ENCODE measurements at places on chromosomes 11 and 22.

DNA sequence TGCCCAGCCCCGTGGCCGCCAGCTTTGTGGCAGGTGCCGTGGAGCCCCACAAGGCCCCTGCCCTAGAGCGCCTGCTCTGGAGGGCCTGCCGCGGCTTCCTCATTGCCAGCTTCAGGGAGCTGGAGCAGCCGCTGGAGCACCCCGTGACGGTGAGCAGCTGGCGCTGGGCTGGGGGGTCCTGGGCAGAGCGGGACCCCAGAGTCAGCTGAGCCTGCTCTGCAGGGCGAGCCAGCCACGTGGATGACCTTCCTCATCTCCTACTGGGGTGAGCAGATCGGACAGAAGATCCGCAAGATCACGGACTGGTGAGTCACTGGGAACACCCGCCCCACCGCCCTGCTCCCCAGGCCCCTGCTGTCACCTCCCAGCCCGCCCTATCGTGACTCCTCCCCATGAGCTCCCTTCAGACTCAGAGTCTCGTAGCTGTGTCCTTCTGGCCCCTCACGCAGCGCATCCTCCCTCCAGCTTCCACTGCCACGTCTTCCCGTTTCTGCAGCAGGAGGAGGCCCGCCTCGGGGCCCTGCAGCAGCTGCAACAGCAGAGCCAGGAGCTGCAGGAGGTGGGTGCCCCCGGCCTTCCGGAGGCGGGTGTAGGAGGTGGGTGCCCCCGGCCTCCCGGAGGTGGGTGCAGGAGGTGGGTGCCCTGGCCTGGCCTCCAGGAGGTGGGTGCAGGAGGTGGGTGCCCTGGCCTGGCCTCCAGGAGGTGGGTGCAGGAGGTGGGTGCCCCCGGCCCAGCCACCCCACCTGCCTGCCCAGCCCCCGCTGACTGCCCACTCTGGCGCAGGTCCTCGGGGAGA lies 4.7 kb downstream of the TCIRG1 start:
- no peak for DNase-seq

- no peak for DNase-seq
Observed at GRCh38 chr11:46235777-46236688, 41.4 kb upstream of the CREB3L1 start.

- no peak for DNase-seq
Observed at GRCh38 chr11:130426837-130427341, 1.5 kb downstream of the ADAMTS8 start.

- no peak for DNase-seq
Observed at GRCh38 chr11:11108026-11108425, 245.0 kb downstream of the CSNK2A3 start.

DNA sequence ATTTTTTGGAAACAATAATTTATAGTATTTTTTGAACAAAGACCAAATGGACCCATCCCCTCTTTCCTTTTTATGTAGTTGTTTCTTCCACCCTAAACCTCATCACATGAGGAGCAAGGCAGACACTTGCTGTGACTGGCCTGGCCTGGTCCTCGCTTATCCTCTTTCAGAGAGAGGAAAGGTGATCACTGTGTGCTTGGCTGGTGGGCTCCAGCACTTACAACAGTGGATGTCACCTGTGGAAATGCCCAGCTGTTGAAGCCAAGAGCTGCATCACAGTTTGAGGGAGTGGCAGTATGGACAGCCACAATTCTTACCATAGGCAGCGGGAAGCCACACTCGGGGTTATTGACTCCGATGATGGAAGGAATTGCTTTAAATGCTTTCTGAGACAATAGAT lies 185.7 kb downstream of the BCR start:
- DNase-seq: no peak

DNA sequence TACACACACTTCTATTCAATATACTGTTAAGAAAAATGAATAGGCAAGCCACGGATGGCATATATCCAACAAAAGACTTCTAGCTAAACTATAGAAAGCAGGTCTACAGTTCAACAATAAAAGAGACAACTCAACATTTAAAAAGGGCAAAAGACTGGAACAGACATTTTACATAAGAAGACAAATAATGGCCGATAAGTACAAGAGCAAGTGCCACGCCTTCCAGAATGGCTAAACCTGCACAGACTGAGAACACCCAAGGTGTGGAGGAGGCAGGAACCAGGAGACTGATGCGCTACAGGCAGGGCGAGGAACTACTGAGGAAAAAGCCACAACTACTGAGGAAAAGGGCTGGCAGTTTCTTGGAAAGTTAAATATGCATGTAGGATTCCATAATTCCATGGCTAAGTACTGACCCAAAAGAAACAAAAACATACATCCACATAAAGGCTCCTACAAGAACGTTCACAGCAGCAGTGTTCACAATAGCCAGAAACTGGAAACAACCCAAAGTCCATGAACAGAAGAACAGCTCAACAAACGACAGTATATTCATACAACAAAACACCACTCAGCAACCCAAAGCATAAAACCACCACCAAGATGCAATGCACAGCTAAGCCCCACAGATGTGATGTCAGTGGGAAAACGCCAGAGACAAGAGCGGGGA lies 9.6 kb upstream of the MOB2 start:
- DNase-seq: no peak

DNA sequence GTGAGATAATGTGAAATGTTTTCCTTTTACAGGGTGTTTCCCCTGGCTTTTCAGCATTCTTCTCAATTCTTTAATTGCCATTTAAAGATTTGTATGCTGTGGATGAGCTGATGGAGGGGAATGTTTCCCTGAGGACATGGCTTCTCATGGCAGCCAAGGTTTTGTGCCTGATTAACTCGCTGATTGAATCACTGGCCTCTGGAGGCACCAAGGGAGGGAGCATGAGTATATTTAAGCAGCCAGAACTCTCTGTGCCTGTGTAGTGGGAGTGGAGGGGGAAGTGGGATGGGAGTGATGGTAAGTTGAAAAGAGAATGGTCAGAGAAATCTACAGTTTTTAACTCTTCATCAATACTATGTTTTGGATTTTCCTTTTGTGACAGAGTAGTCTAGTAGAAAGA lies 88.7 kb downstream of the STIM1 start:
- no peak for DNase-seq

All from activated CD4-positive, alpha-beta T cell treated with anti-CD3 and anti-CD28 coated beads, Interleukin-2, amount 10 ng/mL, durations not matched to agents 24 days and 14 days (primary cell).